ENCODE measurements at places on chromosomes 13 and 19.

DNA sequence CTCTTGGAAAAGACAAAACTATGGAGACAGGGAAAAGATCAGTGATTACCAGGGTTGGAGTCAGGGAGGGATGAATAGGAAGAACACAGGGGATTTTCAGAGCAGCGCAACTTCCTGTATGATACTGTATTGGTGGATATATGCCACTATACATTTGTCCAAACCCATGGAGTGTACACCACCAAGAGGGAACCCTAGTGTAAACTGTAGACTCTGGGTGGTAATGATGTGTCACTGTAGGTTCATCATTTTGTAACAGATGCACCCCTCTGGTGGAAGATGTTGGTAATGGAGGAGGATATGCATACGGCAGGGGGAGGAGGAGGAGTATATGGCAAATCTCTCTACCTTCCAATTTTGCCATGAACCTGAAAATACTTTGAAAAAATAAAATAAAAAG, 68.1 kb downstream of the UFM1 start:
- no peak for DNase-seq

- no peak for DNase-seq
These were observed 336.3 kb downstream of the HS6ST3 start for GRCh38 chr13:96426167-96426566.

DNA sequence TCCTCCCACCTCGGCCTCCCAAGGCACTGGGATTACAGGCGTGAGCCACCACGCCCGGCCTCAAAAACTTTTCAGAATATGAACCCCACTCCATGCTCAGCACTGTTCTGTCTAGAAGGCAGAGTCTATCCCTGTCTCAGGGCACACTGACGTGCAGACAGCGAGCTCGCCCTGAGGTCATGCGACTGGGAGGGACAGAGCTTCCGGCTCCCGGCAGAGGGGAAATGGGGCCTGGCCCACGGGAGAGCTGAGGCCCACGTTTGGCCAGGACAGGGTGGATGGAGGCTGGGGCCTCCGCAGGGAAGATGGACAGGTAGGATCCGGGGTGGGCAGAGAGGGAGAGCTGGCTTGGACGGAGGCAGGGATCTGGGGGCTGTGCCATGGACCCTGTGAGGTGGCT, 2.8 kb upstream of the AZU1 start:
- no peak for DNase-seq

DNA sequence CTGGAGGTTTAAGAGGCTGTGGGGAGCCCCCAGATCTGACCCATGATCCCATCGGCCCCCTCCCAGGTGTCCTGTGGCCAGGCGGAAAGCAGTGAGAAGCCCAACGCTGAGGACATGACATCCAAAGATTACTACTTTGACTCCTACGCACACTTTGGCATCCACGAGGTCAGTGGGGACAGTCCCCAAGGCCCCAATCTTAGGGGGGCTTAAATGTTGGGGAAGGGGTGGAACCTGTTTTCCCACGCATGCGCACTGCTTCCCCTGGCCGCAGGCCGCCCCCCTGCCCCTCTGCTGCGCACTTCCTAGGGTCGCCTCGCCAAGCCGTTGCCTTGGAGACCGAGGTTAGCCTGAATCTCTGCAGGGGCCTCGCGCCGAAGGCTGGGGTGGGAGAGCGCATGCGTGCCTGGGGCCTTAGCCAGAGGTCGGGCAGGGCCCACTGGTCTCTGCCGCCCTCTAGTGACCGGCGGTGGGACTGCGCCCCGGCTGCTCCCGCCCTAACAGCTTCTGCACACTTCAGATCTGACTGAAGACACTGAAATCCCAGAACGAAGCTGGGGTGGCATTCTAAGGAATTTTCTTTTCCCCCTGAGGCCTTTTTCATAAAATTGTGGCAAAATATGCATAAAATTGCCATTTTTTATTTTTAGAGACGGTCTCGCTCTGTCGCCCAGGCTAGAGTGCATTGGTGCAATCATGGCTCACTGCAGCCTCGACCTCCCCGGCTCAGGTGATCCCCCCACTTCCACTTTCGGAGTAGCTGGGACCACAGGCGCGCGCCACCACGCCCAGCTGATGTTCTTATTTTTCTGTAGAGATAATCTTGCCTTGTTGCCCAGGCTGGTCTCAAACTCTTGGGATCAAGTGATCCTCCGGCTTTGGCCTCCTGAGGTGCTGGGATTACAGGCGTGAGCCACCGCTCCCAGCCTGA, 3.6 kb downstream of the PRMT1 start:
- DNase-seq, result peak; percentile 95

DNA sequence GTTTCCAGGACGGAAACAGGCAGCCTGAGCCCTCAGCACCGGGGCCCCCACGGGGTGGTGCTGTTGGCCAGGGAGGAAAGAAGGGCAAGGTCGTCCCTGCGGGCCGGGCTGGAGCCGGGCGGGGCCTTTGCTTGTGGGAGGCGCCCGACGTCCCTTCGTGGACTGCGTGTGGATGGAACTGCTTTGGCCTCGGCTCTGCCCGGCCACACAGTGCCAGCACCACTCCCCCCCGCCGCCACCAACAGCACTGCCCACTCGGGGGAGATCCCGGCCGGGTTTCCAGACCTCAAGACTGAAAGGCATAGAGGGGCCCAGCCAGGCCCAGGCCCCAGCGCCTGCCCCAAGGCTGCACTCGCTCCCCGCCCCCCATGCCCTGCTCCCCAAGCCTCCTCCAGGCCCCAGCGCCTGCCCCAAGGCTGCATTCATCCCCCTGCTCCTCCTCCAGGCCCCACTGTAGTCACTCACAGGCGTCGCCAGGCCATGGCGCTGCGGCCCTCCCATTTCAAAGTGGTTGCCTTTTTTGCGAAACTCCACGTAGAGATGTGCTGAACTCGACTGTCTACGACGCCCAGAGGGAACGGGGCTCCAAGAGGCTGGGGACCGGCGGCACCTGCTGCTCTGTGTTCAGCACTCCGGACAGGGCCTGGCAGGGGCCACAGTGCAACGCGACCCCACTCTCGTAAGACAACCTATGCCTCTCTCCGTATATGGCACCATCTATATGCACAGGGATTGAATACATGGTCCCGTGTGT, 22.5 kb downstream of the C13orf46 start:
- peak; percentile 95 for DNase-seq

DNA sequence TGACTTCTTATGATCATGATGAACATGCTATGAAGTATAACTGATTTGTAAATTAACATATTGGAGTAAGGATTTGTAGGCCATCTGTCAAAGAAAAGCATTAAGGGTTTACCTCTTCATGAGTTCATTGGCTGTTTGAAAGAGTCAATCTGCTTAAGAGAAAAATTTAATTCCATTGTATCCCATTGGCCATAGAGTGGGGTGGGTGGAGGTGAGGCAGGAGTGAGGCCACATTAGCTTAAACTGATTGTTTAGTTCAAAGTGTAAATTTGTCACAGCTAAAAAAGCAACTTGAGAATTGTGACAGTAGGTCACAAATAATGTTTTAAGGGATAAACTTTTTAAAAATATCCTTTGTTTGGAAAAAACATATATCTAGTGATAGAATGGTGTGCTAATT, 11.4 kb downstream of the GPR180 start:
- no peak for DNase-seq

DNA sequence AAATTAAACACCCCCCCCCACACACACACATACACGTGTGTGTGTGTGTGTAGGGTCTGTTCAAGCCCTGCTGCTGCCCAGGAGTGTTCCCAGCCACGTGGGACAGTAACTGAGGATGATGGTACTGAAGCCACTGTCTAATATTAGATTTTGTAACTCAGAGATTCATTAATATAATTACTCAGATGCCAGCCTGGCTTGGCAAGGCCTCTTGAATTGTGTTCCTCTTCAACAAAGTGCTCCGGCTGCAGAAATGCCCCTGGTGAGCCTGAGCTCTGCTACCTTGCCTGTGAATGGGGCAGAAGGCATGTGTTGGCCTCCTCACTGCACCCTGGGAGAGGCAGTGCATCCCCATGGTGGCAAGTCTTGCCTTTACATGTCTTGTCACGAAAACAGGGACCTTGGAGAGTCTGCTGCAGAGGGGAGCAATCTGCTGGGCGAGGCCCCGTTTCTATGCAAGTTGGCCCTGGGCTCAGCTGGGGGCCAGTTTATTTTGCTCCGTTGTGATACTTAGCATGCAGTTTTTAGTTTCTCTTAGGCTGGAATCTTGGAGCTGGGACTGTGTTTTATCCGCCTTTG, 44.0 kb downstream of the NFIX start:
- no peak for DNase-seq

DNA sequence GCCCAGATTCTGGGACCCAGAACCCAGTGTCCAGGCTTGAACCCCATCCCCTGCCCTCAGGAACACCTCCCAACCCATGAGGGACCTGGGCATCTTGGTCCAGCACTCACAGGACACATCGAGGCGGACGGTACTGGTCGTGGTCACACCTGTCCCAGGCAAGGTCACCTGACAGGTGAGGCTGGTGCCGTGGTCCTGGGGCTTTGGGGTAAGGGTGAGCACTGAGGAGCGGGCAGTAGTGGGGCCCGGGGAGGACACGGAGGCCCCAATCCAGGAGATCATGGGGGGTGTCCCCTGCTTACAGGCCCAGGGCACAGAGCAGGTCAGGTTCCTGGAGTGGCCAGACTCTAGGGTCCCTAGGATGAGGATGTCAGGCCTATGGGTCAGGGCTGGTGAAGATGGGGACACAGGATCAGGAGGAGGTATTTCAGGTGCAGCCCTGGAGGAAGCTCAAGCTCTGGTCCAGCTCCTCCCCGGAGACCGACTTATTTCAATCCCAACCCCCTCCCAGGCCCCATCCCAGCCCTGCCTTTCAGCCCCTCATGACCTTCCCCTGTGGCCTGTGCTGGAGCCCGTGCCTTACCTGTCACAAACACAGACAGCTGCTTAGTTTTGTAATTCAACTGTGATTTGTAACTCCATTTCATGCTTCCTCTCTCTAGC, 772 bp downstream of the SIGLEC8 start:
- no peak for DNase-seq

DNA sequence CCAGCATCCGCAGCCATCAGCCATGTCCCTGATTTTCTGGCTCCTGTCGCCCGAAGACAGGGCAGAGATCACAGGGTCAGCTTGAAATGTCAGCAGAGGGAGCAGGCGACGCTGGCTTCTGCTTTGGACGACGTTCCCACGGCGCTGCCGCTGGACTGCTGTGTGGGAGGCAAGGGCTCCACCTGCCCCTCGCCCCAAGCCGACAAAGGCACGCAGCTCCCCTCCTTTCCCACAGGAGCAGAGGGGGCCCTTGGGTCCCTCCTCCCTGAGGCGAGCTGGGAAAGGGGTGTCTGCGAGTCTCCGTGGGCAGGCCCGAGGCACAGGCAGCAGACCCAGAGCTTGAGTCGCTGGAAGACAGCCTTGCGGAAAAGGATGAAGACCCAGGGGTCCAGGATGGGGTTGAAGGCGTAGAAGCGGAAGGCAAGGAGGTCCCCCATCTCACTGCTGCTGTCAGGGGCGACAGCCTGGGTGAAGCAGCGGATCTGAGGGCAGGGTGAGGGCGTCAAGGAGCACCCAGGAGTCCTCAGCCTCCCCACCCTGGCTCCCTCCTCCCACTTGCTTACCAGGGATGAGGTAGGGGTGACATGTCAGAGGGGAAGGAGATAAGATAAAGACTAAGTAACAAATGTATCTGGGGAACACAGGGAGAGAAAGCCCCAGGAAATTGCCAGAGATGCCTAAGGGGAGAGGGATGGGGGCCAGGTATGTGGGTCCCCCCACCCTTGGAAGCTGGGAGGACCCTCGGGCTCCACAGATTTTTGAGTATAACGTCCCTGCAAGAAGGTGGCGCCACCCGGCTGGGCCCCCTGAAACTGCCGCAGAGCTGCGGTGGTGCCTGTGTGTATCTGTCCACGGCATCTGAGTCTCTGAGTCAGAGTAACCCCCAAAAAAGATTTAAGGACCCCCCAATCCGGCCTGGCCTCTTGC, 3.4 kb downstream of the PTGIR start:
- no peak for DNase-seq

DNA sequence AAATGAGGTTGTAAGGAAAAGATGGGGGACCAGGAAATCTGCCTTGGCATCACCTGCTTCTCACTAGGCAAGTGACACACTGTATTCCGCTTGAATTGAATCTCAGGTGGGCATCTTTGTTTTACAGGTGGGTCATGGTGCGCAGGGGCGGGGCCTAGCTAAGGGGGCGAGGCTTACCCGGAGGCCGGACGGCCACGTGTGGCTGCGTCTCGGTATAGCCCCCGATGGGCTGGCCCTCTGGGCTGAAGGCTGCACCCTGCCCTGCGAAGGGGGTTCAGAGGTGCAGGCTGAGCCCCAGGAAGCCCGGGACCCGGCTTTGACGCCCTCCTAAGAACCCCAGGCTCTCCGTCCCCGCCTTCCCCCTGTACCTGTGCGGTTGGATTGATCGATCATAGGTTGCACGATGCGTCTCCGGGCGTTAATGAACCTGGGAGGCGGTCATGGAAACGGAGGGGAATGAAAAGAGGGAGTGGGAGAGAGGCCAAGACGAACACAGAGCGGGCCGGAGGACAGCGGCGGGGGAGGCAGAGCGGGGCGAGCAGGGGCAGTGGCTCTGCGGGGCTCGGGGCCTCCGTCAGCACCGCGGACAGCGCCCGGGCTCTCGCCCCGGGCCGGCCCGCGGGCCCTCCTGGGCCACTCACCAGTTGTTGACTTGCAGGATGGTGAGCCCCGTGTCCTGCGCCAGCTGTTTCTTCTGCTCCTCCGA, 12.5 kb downstream of the MEIS3 start:
- DNase-seq, result peak; percentile 48

DNA sequence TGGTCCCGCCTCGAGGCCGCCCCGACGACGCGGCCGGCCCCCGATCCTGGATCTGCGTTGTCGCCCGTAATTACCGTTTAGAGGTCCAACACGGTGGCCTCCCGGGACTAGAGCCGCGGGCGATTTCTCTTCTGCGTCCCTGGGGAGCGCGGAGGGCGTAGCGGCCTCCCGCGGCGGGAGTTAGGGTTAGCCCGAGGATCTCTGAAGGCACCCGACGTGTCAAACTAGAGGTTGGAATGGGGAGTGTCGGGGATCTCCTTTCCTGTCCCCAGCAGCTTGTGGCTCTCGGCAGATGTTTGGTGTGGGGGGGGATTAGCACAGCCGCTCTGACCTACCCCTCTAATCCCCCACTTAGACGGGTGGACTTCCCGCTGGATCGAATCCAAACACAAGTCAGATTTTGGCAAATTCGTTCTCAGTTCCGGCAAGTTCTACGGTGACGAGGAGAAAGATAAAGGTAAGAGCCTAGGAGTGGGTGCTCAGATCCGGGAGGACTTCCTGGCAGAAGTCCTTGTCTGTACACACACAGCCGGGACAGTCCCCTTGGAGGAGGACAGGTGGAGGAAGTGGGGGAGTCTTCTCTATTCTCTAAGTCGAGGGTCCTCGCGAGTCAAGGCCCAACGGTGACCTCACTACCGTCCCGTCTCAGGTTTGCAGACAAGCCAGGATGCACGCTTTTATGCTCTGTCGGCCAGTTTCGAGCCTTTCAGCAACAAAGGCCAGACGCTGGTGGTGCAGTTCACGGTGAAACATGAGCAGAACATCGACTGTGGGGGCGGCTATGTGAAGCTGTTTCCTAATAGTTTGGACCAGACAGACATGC, 581 bp downstream of the CALR start:
- DNase-seq, result peak; percentile 30
